AG08396 (cell line): ENCODE measurements at places on chromosomes 3 and 15.

- no peak for DNase-seq
These were observed 29.5 kb downstream of the PRICKLE2 start for GRCh38 chr3:64195789-64196188.

DNA sequence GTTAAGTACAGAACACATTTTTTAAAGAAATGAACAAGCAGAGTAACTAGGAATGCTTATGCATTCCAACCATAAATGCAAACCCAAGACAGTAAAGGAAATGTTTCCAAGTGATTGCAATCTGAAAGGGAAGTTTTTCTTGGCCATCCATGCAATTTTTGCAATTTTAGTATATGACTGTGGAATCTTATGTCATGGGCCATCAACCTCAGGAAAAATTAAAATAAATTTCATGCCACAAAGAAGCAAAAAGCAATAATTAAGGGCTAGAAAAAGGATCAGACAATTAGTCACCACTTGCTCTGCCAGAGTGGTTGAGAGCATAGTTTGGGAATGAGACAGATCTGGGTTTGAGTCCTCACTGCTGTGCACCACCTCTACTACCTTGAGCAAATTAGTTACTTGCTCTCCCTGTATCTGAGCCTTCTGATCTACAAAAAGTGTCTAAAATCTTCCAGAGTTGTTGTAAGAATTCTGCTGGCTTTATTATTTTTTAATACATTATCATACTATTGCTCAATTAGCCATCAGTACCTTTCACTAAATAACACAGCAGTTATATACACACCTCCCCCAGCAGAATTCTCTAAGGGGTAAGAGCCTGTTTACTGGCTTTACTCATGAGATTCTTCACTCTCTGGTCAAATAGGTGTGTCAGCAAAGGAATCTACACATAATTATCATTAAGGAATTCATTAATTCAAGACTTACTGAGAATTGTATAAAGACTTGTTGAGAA lies 49.7 kb upstream of the FBN1 start:
- DNase-seq: peak; percentile 46

- DNase-seq: no peak
These were observed 10.4 kb downstream of the PLA2G4D start for GRCh38 chr15:42083916-42084315.

DNA sequence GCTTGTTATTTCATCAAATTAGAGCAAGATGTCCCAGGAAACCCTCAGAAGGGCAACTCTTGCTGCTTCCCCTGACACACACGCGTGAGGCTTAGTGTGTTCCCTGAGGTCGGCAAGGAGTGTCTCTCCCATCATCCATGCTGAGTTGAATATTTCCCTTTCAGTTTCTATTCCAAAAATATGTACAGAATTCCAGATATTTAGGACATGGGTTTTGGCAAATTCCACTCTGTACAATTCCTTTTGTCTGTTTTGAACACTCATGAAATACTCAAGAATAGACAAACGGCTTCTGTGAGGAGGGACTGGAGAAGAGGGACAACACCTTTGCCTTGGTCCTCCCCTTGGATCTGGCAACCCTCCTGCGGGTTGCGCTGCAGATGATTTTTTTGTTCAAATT lies 138.0 kb downstream of the DUT start:
- no peak for DNase-seq

DNA sequence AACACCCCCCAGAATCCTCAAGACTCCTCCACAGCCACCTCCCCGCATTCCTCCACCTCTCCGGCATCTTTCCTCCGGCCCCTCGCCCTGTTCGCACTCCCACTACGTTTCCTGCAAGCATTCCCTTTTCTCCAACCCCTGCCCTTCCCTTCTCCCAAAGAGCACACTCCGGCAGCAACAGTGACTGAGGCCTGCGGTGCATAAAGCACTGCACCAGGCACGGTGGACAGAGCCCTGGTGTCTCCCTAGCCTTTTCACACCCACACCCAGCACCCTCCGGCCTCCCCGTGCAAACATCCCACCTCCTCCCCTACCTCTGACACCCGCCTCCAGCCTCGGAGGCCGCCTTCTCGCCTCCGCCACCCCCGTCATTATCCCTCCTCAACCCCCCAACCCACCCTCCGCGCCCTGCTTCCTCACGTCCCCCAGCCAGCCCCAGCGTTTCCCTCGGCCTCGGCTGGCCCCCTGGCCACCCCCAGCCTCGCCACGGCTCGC lies 577 bp downstream of the ZNF148 start:
- peak; percentile 56 for DNase-seq

GRCh38 chr15:64681424-64682024 lies 93.9 kb downstream of the RBPMS2 start:
- DNase-seq: peak; percentile 79

- DNase-seq: no peak
These were observed 420.4 kb downstream of the EPHA3 start for GRCh38 chr3:89527736-89528305.

- no peak for DNase-seq
These were observed 66.2 kb downstream of the THRB start for GRCh38 chr3:24428481-24428880.

GRCh38 chr15:83312071-83312470 lies 27.6 kb upstream of the BNC1 start:
- no peak for DNase-seq

GRCh38 chr15:40481341-40482074 lies 10.7 kb downstream of the CHST14 start:
- DNase-seq: no peak

- no peak for DNase-seq
These were observed 63.3 kb upstream of the TLE3 start for GRCh38 chr15:70160803-70161565.
